B cell (primary cell): ENCODE measurements at places on chromosomes 3 and 15. TPM values are rescaled to one million over a fixed set of nuclear protein-coding genes. Genes with fewer than 3 reads are reported as not detected.
A peak's percentile ranks its signal among the peaks of the same experiment; 100 is the strongest.

GRCh38 chr3:159948429-159949144 is 40.0 kb upstream of the IL12A start:
- DNase-seq: no peak
- no peaks in the 10 kb centered on the region for H3K36me3 ChIP-seq
- no peak overlapping the region for H3K27ac ChIP-seq
- H3K27me3 ChIP-seq: no peaks in the 10 kb centered on the region

DNA sequence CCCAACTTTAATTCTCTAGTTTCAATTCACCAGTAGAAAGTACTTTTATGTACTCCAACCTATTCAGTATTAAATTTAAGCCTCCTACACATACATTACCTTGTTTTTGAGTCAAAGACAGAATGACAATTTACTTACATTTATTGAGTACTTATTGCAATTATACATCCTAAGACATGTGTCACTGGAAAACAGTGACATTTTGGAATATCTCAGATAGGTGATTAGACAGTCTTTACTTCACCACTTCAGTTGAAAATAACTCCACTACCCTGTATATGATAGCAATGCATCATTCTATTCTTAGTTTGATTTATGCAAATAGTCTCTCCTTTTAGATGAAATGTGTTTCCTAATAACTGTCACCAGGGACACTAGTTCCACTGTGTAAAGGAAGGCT is 461.5 kb downstream of the TUSC7 start:
- no peaks in the 10 kb centered on the region for H3K36me3 ChIP-seq
- no peaks in the 10 kb centered on the region for H3K4me1 ChIP-seq
- DNase-seq: no peak
- H3K27me3 ChIP-seq: no peaks in the 10 kb centered on the region

DNA sequence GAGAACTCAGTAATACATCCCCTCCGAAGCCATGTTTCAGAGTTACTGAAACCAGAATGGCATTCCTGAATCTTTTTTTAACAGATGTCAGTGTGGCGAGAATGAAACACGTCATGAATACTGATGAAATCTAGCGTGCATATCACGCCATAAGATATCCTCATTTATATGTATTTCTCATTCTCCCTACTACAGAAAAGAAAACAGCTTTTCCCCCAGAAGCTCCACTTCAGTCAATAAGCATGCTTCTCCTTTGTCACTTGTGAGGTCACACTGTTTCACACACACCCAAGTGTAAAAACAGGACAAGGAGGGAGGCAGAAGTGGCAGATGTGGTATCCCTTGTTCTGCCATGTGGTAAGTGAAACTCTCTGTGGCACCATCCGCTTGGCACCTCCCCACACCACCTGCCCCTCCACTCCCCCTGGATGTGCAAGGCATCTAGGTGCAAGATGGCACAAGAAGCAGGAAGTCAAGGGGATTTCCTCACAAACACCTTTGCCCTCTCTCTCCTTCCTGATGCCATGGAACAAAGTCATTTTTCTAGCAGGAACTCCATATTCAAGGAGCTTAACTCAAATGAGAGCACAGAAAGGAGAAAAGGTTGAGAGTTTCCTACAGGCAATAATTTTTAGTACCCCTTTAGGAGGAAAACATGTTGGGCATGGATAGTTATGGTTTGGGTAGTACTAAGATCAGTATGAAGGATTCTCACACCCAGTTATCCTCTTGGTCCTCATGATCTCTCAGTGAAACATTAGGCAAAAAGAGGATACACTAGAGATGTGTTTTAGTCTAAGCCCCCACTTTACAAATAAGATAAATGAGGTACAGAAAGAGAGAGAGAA is 47.5 kb upstream of the FRMD4B start:
- DNase-seq: no peak
- no peaks in the 10 kb centered on the region for H3K36me3 ChIP-seq
- H3K4me1 ChIP-seq: no peaks in the 10 kb centered on the region

DNA sequence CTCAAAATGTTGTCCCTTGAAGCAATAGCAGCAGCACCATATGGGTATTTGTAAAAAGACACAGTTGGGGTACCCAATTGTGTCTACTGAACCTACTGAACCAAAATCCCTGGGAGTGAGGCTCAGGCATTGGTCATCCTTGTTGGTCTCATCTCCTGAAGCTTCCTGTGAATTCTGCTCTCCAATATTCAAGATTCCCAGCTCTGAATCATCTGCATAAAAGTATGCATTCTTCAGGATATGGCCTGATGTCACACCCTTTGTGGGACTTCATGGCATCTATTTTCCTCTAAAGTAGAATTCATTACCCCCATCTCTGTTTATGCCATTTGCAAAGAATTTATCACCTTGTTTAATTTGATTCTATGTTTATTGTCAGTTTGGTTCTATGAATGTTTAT is 13.3 kb upstream of the PTX3 start:
- no peaks in the 10 kb centered on the region for H3K27me3 ChIP-seq
- no peaks in the 10 kb centered on the region for H3K36me3 ChIP-seq
- H3K4me3 ChIP-seq: no peak overlapping the region

DNA sequence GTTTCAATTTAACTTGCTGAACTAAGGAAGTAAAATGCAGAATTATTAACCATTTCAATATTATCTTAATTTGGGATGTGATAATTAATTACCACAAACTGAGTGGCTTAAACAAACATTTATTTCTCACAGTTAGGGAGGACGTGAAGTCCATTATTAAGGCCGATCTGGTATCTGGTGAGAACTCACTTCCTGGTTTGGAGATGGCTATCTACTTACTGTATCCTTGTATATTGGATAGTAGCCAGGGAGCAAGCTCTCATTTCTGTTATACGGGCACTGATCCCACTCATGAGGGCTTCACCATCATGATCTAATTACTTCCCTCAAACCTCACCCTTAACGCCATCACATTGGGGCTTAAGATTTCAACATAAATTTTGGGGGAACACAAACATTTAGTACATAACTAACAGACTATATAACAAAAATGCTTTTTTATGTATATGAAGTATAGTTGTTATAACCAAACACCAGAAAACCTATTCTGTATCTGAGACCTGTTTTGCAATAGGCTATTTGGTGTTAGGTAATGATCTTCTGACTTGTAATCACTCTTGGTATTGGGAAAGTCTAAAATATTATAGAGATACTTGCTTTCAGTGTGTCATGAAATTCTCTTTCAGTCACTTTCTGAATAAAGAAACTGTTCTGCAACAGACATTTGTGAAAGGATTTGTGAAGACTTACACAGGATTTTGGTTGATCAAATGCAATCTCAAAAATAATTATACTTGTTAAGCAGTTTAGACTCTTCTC is 4.7 kb upstream of the KPNA4 start:
- no peaks in the 10 kb centered on the region for H3K36me3 ChIP-seq
- H3K4me1 ChIP-seq: peaks cover 9% of the 10 kb centered on the region
- no peaks in the 10 kb centered on the region for H3K27me3 ChIP-seq

- peak overlapping the region; percentile 74 for H3K27ac ChIP-seq
- H3K4me1 ChIP-seq: peaks cover 22% of the 10 kb centered on the region
- H3K36me3 ChIP-seq: no peaks in the 10 kb centered on the region
- no peak overlapping the region for H3K4me3 ChIP-seq
- no peaks in the 10 kb centered on the region for H3K27me3 ChIP-seq
- DNase-seq: peak; percentile 69
Measured at GRCh38 chr3:114308830-114309229, 15.0 kb downstream of the TIGIT start.

DNA sequence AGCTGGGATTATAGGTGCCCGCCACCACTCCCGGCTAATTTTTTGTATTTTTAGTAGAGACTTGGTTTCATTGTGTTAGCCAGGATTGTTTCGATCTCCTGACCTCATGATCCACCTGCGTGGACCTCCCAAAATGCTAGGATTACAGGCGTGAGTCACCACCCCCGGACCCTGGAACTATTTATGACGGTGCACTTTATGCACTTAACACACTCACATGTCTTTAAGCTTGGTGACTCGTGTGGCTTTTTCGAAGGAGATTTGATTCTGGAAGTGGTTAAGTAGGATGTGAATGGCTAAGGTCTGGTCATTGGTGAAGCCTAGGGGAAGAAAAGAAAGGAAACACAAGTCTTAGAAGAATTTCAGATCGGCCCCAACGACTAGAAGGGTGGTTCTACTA is 20.3 kb downstream of the BBS4 start:
- H3K4me1 ChIP-seq: no peaks in the 10 kb centered on the region
- no peaks in the 10 kb centered on the region for H3K27me3 ChIP-seq
- H3K27ac ChIP-seq: no peak overlapping the region
- H3K4me3 ChIP-seq: no peak overlapping the region
- no peaks in the 10 kb centered on the region for H3K36me3 ChIP-seq

DNA sequence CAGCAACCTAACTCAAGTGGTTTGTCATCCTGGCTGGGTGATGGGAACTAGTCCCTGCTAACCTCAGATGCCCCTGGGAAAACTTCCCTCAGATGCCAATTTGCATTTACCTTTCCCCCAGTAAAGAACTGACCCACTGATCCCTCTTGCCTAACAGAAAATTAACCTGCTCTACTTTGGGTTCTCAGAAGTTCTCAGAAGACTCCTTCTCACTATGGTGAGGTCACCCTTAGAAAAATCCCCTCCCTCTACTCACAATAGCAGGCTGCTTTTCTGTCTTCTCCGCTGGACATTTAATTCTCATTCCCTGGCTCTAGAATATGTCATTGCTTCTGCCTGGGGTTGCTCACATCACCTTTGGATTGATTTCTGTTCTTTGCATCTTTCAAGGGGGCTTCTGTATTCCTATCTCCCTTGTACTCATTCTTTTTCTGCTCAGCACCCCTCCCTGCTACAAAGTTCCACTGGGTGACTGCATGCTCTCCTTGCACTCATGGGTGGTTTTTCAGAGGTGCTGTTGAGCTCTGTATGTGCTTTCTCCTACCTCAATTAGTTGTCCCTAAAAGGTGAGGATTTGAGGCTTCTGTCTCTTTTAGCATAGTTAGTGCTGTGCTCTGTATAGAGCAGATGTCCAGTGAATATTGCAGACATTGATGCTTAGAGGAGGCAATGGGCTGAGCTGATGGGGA is 869 bp downstream of the PLA1A start:
- no peak for DNase-seq
- H3K4me3 ChIP-seq: no peak overlapping the region
- H3K27me3 ChIP-seq: no peaks in the 10 kb centered on the region
- peaks cover 15% of the 10 kb centered on the region for H3K4me1 ChIP-seq
- no peak overlapping the region for H3K27ac ChIP-seq

- no peak for DNase-seq
- H3K4me3 ChIP-seq: no peak overlapping the region
- H3K36me3 ChIP-seq: no peaks in the 10 kb centered on the region
- no peak overlapping the region for H3K27ac ChIP-seq
- no peaks in the 10 kb centered on the region for H3K27me3 ChIP-seq
Measured at GRCh38 chr3:50615190-50615589, 1.8 kb upstream of the MAPKAPK3 start.

The SLC27A2 gene
- total RNA-seq: 0.41 and 0.49 TPM in 2 replicates

DNA sequence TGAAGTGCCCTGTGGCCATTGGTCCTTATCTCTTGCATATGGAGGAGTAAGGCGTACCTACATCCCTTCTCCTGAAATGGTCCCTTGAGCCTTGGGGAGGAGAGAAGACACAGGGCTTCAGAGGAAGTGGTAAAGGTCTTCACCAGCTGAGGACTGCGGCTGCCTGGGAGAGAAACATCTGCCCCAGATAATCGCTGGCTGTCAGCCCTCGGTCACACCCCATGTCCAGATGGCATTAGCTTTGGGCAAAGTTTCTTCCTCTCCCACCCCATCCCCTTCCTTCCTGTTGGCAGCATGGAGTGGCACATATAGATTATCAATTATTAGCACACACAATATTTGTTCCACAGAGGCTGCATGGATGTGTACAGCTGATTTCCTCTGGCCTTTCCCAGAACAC is 61.6 kb downstream of the LRTM1 start:
- H3K4me3 ChIP-seq: no peak overlapping the region
- no peak for DNase-seq
- H3K4me1 ChIP-seq: no peaks in the 10 kb centered on the region
- H3K36me3 ChIP-seq: no peaks in the 10 kb centered on the region
- H3K27ac ChIP-seq: no peak overlapping the region

DNA sequence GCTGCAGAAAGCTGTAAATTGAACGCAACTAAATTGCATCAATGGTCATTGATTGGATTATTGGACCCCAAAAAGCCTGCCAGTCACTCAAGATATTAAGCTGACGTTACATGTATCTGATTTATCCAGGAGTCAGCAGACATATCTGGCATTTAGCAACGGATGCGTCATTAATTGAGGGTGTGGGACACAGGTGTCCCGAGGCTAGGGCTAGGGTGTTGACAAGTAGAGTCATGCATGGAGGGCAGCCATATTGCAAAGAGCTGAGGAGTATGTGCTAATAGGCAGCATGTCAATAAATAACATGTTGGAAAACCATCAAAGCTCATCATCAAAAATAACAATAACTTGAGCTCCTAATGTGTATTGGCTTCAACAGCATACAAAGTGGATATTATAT is 234.5 kb upstream of the GOLGA6L4 start:
- H3K27ac ChIP-seq: no peak overlapping the region
- no peak overlapping the region for H3K4me3 ChIP-seq
- H3K27me3 ChIP-seq: no peaks in the 10 kb centered on the region
- no peaks in the 10 kb centered on the region for H3K4me1 ChIP-seq

GRCh38 chr3:106540743-106541142 is 671.9 kb upstream of the CBLB start:
- no peaks in the 10 kb centered on the region for H3K4me1 ChIP-seq
- no peak overlapping the region for H3K27ac ChIP-seq
- H3K4me3 ChIP-seq: no peak overlapping the region
- H3K27me3 ChIP-seq: no peaks in the 10 kb centered on the region

The SEMA3G gene
- total RNA-seq: 0.27 and 0.42 TPM in 2 replicates

- H3K36me3 ChIP-seq: no peaks in the 10 kb centered on the region
- no peak overlapping the region for H3K27ac ChIP-seq
- H3K4me1 ChIP-seq: no peaks in the 10 kb centered on the region
- H3K27me3 ChIP-seq: no peaks in the 10 kb centered on the region
Measured at GRCh38 chr3:162170581-162170980, 674.0 kb downstream of the OTOL1 start.

The C3orf22 gene
- total RNA-seq: not detected in 2 replicates

- no peak for DNase-seq
- H3K4me3 ChIP-seq: no peak overlapping the region
- no peaks in the 10 kb centered on the region for H3K27me3 ChIP-seq
Measured at GRCh38 chr15:94744080-94744793, 512.9 kb downstream of the MCTP2 start.

DNA sequence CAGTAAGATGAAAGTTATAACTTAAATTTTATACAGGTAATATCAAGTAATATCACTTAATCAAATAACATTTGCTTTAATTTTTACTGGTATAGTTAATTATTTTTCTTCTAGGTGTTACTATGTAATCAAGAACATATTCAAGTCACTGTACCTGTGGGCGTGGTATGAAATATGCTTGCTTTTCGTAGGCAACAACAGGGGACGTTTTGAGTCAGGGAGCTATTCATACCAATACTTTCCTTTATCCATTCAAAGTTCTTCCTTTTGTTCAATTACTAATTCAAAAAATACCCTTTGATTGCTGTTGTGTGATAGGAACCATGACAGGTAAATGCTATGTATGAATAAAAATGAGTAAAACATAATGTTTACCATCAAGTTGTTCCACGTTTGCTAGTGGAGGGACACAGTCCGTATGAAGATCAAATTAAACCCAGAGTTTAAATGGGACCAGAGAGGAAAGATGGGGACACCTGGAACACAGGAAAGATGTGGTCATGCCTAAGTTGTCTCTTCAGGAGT is 654.0 kb upstream of the KCNMB2 start:
- no peak overlapping the region for H3K4me3 ChIP-seq
- no peaks in the 10 kb centered on the region for H3K27me3 ChIP-seq
- no peak overlapping the region for H3K27ac ChIP-seq
- H3K4me1 ChIP-seq: peaks cover 4% of the 10 kb centered on the region
- no peak for DNase-seq
- no peaks in the 10 kb centered on the region for H3K36me3 ChIP-seq
